GM13977 (cell line): ENCODE measurements at places on chromosomes 6 and 20.

GRCh38 chr6:85419046-85419759 is 30.7 kb upstream of the NT5E start:
- DNase-seq, result no peak

DNA sequence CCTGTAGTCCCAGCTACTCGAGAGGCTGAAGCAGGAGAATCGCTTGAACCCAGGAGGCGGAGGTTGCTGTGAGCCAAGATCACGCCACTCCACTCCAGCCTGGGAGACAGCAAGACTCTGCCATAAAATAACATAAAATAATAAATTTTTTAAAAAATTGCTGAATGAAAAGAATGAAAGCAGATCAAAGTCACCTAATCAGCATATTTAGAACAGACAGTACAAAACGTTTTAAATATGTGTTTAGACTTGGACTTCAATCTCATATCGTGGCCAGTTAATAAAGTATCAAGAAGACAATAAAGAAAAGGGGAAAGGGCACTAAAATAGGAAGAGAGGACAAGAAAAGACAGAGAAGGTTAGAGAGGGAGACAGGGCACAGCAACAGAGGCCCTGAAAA is 74.6 kb downstream of the EPM2A start:
- no peak for DNase-seq

- DNase-seq, result no peak
Measured at GRCh38 chr6:71822625-71823024, 63.7 kb upstream of the RIMS1 start.

DNA sequence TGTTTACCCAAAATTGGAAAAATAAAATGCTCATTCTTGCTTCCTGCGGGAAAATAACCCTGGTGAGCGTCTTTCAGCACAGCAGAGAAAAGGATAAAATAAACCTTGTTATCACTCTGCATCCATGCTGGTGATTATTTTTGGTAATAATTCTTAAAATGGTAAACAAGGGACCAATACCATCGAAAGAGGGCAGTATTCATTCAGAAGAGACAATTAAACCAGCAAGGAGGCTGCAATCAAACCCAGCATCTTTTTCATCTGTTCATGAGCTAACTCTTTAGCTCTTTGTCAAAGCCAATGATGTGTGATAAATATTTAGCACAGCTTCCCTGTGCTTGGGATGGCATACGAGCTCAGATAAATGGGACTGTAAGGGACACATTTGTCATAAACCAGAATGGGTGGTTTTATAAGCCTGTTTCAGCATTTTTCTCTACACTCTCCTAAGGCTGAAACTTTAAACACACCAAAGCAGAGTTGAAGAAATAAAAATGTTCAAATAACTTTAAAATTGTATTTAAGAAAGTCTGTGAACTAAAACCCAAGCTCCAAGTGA is 34.4 kb downstream of the CDH26 start:
- no peak for DNase-seq

GRCh38 chr6:123777563-123777962 is 26.1 kb upstream of the NKAIN2 start:
- no peak for DNase-seq

GRCh38 chr6:163405412-163406309 is 8.9 kb upstream of the QKI start:
- DNase-seq, result peak; percentile 54

- DNase-seq, result no peak
Measured at GRCh38 chr6:87913974-87914373, 133.7 kb upstream of the SPACA1 start.

DNA sequence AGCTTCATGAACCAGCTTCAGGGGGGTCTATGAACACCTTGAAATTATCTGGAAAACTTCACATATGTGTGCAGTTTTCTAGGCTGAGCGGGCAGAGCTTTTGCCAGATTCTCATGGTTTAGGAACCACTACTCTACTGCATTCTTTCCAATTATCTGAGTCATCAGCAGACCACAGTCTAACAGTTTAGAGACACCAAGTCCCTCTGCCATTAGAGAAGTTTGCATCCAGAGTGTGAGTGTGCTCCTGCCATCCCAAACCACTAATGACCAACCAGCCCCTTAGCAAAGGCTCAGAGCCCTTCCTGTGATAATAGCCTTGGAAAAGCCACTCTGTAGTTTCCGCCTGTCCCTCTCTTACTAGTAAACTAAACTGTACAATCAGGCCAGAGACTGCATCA is 96.8 kb downstream of the PHACTR1 start:
- no peak for DNase-seq

DNA sequence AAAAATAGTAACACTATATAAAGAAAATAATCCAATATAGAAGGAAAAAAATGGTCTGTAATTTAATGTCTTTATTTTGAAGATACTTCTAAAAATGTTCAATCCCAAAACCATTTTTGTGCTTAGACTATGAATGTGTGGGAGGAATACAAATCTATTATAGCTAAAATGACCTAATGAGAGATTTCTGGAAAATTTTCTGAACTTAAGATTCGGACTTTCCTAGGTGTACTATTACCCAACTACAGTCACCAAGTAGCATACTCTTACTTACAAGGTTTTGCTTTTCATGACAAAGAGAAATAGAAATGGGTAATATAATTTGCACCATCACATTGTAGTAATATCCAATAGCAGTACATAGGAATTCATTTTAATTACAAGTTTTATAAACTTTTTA is 29.9 kb downstream of the MAP3K7 start:
- DNase-seq, result no peak

GRCh38 chr6:33634161-33634727 is 13.1 kb downstream of the ITPR3 start:
- DNase-seq, result no peak

DNA sequence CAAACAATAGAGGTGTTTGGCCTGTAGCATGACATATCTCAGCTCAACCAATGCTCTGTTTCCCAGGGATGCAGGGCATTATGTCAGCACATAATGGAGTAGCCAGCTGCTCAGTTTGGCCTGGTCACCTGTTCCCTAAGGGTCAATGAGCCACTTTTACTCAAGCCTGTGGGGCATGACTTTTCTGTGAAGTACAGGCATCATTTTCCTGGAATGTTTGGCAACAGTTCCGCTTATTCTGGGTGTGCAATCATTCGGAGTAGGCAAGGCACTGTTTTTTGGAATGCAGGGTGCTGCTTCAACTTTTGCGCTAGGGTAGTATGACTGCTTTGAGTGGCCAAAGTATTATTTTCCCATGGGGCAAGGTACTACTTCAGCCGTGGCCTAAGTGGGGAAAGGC is 665.4 kb downstream of the EPHA7 start:
- no peak for DNase-seq

- no peak for DNase-seq
Measured at GRCh38 chr6:90264561-90264960, 32.1 kb downstream of the BACH2 start.

GRCh38 chr20:9204979-9205378 is 136.1 kb downstream of the PLCB4 start:
- no peak for DNase-seq

GRCh38 chr6:56663344-56663743 is 20.7 kb upstream of the DST start:
- no peak for DNase-seq

- no peak for DNase-seq
Measured at GRCh38 chr6:115750946-115751345, 309.7 kb downstream of the FRK start.

DNA sequence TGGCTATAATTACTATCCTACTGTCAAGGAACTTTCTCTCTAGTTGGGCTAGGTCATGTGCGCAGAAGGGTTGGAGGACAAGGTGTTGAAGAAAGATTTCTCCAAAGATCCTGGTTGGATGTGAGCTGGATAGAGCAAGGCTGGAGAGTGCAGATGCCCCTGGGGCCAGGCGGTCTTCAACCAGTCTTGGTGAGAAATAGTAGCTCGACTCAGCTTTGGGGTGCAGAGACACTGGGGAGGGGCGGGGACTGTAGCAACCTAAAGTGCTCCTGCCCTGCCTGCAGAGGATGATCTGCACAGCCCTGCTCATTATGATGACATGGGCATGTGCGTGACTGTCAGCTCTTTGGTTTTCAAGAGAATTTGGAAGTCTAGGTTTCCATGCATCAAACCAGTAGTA is 35.9 kb downstream of the PHACTR3 start:
- DNase-seq, result no peak

GRCh38 chr6:94089941-94090340 is 670.6 kb upstream of the EPHA7 start:
- no peak for DNase-seq

GRCh38 chr6:120363429-120363828 is 970.9 kb downstream of the TBC1D32 start:
- DNase-seq, result no peak

DNA sequence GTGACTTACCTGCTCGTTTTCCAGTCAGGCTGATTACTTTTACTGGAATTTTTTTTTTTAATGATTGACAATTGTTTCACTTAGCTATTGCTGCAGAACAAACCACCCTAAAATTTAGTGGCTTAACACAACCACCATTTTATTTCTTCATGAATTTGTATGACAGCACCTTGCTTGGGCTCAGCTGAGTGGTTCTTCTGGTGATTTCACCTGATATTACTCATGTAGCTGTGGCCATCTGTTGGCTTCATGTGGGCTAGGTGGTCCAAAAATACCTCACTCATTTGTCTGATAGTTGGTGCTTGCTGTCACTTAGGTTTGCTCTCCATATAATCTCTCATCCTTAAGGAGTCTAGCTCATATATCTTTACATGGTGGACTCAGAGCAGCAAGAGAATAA is 5.3 kb downstream of the ISM1 start:
- no peak for DNase-seq

GRCh38 chr6:100877851-100878250 is 3.3 kb downstream of the ASCC3 start:
- no peak for DNase-seq

- DNase-seq, result no peak
Measured at GRCh38 chr6:147930745-147931144, 411.9 kb upstream of the SASH1 start.

DNA sequence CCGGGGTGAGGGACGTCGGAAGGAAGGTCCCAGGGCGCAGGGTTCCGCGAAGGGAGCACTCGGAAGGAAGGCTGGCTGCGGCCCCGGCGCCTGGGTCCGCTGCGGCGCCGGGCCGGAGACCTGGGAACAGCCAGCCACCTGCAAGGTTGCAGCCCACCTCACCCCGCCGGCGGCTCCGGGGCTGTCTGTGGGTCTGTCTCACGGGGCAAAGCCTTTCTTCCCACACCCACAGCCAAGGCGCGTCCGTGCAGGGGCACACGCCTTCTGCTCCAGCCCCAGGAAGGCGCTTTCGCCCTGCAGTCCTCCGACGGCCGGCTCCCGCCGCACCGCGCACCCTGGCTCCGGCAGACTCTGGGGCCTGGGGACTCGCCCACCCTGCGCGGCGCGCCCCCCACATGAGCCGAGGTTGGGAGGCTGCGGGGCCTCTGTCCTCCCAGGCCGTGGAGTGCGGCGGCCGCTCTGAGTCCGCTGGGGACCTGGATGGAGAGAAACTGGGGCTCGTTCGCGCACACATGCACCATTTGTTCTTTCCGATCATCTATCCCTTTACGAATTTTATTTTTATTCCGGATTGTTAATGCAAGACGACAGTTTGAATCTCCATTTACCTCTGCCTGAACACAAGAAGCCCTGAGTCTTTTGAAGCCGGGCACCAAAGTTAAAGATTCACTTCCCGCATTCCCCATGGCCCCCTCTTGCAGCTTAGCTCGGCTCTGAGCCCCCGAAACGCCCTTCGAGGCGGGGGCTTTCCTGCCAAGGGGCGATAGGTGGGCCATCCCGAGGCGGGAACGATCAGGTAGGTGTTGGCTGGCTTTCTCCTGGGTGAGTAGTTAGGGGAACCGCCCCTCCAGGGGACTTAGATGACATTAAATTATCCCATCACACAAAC is 4.5 kb upstream of the FOXC1 start:
- DNase-seq, result peak; percentile 61

- DNase-seq, result peak; percentile 32
Measured at GRCh38 chr6:143232849-143233248, 172.2 kb downstream of the AIG1 start.

- DNase-seq, result no peak
Measured at GRCh38 chr6:100664274-100665040, 199.7 kb upstream of the SIM1 start.

DNA sequence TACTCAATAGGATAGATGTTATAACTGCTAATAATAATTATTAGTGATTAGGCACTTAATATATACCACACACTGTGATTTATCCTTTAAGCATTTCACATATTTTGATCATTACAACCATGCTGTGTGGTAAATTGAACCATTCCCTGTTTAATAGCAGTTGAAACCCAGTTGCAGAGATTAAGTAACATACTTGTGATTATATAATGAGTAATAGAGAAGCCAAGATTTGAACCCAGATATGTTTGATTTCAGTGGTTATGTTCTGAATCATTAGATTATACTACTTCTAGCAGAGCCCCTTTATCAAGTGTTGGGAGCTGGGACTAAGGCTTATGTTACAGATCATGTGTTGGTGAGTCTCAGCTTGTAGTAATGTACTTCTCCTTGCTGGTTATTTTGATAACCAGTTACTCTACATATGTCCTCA is 44.1 kb downstream of the STK4 start:
- no peak for DNase-seq

GRCh38 chr20:51319522-51319921 is 223.0 kb downstream of the NFATC2 start:
- no peak for DNase-seq

- no peak for DNase-seq
Measured at GRCh38 chr6:35895560-35895959, 25.3 kb downstream of the SRPK1 start.

- DNase-seq, result no peak
Measured at GRCh38 chr20:17419479-17420041, 111.6 kb downstream of the BFSP1 start.

DNA sequence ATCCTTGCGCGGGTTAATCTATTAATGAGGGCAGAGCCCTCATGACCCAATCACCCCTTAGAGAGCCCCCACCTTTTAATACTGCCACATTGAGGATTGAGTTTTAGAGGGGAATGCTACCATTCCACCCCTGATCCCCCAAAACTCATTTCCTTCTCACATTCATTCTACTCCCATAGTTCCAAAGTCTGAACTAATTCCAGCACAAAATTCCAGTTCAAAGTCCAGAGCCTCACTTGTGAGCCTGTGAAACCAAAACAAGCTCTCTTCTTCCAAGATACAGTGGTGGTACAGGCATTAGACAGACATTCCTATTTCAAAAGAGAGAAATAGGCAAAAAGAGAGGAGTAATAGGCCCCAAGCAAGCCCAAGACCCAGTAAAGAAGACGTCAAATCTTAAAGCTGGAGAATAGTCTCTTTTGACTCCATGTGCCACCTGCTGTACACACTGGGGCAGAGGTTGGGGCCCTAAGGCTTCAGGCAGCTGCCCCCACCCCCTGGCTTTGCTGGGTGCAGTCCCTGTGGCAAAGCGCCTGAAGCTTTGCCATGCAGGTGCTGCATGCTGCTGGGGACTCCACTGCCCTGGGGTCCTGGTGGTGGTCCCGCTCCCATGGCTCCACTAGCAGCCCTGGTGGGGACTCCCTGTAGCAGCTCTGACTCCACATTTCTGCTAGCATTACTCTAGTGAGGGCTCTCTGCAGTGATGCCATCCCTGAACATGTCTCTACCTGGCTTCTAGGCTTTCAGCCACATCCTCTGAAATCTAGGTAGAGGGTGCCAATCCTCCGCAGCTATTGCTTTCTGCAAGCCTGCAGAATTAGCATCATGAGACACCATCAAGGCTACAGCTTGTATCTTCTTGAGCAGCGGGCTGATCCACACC is 41.3 kb downstream of the RSPH3 start:
- DNase-seq, result no peak
